ENCODE measurements at places on chromosomes 7 and 10.
A peak's percentile ranks its signal among the peaks of the same experiment; 100 is the strongest.

DNA sequence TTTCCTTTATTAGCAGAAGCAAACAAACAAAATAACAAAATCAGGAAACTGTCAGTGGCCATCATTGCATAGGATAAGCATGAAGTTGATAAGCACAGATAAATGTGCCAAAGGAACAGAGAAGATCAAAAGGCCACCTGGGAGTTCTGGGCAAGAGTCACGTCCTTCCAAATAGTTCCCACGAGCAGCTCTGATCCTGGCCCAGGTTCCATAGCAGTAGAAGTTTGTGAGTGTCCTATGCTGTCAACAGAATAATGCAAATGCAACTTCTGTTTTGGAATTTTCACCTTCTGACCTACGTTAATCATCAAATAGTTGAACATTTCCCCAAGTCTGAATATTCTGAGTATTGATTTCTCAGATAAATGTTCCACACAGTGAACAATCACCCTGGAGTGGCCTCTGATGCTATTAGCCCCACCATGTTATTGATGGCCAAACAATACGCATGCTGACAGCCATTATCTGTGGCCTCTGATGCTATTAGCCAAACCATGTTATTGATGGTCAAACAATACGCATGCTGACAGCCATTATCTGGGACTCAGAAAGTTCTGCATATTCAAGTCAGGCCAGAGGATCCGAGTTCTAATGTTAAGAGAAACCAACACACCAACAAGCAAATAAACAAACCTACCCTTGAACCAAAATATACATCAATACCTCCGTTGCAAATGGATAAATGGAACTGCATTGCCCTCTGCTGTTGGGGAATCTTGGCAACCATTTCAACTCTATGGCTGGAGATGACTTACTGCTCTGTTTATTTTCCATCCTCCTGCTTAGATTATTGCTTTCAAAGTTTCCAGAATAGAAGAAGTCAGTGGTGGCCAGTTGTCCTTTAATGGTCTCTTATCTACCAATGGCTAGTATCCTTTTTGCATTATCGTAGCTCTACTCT is 63.3 kb downstream of the MRC1 start:
- peak; percentile 20 for DNase-seq

GRCh38 chr10:96261930-96262329 is 9.4 kb downstream of the BLNK start:
- no peak for DNase-seq

GRCh38 chr7:75718390-75719031 is 20.2 kb downstream of the HIP1 start:
- DNase-seq: no peak

GRCh38 chr10:35612385-35613106 is 7.4 kb downstream of the GJD4 start:
- DNase-seq: no peak

GRCh38 chr10:120414946-120415345 is 42.1 kb upstream of the PLPP4 start:
- no peak for DNase-seq

DNA sequence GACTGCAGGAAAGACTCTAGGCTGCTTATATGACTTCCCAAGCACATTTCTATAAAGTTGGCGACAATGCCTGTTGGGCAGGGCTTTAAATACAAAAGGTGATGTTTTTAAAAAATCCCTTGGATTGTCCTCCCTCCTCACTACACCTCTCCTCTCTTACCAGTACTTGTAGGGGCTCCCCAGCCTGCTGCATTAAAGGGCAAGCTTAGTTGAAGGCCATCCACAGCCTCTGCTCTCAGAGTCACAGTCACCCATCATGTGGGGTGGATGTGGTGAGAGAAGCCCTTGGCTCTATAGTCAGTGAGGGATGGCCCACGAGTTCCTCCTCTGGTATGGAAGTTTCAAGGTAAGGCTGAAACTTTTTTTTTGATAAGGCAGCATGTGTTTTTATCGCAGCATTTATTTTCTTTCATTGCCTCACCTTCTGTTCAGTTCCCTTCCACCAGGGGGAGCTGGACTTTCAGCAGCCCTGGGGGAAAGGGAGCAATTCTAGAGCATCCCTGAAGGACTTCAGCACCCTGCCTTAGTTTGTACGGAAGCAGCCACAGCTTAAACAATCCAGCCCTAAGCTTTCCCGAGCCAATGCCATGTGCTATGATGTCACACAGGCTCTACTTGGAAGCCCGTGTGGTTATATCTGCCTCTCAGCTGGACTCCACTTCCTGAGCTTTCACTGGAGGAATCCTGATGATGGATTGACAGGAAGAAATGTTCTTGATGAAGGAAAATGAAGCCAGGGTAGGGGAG is 131.9 kb downstream of the CALCR start:
- DNase-seq: peak; percentile 32

DNA sequence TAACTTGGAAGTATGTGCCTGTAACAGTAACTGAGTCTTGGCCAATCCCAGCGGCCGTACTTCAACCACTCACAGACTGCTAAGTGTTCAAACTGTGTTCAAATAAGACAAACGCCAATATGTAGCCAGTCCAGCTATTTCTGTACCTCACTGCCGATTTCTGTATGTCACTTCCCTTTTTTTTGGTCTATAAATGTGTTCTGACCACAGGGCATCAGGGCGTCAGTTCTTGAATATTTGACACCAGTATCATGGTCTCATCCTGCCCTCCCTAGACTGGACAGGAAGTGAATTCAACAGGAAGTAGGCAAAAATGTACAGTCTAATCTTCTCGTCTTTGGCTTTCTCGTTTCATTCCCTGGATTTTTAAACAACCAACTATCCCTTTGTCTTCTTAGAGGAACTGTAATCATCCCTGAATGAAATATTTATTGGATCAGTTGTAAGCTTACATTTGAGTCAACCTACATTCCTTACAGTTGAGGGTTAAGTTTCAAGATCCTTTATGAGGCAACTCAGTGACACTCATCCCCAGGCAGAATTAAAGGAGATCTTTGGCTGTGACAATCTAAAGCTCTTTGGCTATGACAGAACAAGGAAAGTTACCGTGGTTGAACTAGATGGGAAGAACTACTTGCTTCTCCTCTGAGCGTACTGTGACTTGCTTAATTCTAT is 232.7 kb downstream of the NSUN6 start:
- no peak for DNase-seq

- no peak for DNase-seq
Measured at GRCh38 chr10:127276794-127277462, 80.5 kb upstream of the INSYN2A start.

DNA sequence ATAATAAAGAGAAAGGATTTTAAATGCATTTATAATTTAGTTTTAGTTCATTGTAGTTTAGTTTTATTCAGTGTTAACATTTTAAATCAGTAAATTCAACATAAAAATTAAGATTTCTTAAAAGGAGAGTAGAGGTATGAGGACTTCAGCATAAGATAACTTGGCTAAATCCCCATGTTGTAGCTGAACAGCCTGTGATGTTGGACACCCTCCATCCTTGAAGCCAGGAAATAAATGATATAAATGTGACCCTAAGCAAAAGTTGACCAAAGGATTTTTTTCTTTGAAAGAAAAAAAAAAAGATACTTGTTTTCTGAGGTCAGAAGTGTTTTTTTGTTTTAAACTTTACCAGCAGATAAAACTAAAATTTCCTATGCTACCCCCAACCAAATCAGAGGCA is 48.7 kb downstream of the GNAI1 start:
- no peak for DNase-seq

DNA sequence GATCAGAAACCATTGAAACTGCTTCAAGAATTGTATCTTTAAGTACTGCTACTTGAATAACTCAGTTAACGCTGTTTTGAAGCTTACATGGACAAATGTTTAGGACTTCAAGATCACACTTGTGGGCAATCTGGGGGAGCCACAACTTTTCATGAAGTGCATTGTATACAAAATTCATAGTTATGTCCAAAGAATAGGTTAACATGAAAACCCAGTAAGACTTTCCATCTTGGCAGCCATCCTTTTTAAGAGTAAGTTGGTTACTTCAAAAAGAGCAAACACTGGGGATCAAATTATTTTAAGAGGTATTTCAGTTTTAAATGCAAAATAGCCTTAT is 14.7 kb downstream of the HNRNPA2B1 start:
- DNase-seq: no peak

- no peak for DNase-seq
Measured at GRCh38 chr7:121429798-121430197, 33.7 kb upstream of the FAM3C start.

DNA sequence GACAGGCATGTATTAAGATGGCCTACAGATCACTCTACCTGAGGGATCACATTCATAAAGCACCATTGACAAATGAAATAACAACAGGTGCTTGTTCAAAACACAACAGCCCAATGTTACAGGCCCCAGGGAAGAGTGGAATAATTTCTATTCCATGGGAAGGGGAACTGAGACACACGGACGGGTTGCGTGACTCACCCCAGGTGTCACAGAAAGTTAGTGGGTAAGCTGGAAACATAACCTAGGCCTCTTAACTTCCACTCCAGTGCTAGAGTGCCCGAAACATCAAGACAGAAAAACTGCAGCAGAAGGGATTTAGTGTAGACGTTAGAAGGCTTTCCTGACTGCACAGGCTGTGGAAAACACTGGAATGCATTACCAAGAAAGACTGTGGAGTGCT is 48.3 kb downstream of the SLC37A3 start:
- DNase-seq: no peak

- DNase-seq: no peak
Measured at GRCh38 chr7:95684037-95684436, 87.7 kb upstream of the PDK4 start.

- DNase-seq: peak; percentile 78
Measured at GRCh38 chr7:1432411-1433082, 26.7 kb downstream of the MICALL2 start.

DNA sequence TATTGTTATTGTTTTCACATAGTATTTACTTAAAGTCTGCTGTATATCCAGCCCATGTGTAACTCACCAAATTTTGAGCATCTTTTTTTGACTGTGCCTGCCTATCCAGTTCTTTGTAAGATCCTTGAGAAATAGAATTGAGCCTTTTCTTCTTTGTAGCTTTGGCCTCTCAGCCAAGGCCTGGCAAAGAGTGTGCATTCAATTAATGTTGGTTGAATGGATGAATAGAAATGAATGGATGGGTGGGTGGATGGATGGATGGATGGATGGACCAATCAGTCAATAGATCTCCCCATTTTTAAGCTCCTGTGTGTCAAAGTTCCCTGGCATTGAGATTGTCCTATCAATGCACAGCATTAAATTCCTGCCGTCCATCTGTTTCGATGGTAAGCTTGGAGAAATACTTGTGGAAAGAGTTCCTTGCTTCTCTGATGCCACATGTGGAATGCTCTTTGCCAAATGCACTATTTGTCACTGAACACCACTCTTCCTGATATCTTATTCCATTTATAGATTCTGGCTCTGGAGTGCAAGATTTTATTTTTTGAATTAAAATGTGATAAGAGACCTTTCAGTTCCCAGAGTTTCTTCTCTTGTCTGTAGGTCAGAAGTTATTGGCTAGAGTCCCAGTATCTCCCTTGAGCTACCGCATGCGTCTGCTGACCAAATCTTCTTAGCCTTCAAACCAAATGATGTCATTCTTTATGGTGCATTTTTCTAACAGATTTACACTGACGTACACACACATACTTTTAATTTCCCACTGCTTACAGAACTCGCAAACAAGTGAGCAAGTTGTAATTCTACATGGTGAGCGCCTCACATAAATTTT is 20.7 kb upstream of the ADRB1 start:
- DNase-seq: no peak

DNA sequence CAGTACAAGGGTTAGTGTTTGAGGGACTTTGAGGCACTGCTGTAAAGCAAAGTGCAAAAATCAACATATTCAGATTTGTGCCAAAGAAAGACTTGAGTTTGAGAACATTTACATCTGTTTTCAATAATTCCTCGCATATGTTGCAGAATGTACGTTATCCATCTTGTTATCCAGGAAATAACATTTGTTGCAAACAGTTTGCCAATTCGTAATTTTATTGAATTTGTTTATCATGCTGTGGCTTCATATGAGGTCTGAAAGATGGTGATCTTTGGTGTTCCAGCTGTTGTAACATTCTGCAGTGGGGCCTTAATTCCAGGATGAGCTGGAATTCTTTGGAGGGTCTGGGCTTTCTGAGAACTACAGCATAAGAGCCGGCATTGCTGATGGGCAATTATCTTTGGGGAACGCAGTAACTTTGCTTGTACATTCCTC is 396.2 kb downstream of the LRMDA start:
- no peak for DNase-seq

- DNase-seq: no peak
Measured at GRCh38 chr7:42345478-42346299, 108.7 kb upstream of the GLI3 start.

DNA sequence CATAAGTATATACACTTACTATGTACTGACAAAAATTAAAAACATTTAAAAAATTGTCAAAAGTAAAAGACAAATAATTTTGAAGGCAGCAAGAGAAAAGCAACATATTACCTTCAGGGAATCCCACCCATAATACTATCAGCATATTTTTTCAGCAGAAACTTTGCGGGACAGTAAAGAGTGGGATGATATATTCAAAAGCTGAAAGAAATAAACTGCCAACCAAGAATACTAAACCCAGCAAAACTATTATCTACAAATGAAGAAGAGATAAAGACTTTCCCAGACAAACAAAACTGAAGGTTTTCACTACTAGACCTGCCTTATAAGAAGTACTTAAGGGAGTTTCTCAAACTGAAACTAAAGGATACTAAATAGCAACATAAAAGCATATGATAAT is 257.9 kb downstream of the TCF7L2 start:
- DNase-seq: no peak

GRCh38 chr7:149237502-149237901 is 1.9 kb upstream of the ZNF212 start:
- DNase-seq: no peak

DNA sequence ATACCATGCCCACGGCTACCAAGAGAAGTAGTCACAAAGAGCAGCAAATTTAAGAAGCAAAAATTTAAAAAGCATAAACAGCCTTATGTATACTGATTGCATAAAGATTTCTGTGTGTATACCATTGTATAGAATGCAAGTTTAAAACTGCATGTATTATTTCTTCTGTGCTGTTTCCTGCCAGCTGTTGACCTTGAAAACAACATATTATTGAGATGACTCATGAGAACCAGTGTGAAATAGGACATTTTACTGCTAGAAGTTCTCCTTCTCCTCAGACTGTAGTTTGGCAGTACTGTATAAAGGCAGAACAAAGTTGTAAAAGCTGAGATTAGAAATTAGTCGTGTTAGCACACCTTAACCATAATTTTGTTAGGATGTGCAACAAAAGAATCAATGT is 42.3 kb upstream of the SGCE start:
- DNase-seq: no peak

GRCh38 chr7:27808626-27809025 is 68.7 kb downstream of the TAX1BP1 start:
- no peak for DNase-seq

- no peak for DNase-seq
Measured at GRCh38 chr7:139034336-139034735, 1.5 kb downstream of the ZC3HAV1L start.

DNA sequence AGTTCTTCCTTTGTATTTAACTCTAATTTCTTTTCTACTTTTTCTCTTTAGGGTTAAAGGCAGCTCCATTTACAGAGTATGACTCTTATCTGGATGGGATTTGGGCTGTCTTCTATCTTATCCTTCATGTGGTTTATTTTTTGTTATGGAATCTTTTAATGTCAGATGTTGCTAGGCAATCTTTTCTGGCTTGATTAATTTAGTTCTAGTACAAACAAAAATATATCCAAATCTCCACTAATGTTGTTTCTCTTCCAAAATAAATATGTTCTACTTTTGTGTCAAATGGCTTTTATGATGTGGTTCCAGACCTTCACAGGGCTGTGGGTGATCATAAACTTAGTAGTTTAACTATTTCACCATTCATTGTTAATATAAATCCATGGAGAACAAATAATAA is 246.9 kb downstream of the AHR start:
- no peak for DNase-seq

GRCh38 chr7:28128608-28129007 is 52.0 kb downstream of the JAZF1 start:
- no peak for DNase-seq
